ENCODE measurements at places on chromosomes 16 and 17.
A peak's percentile ranks its signal among the peaks of the same experiment; 100 is the strongest.

DNA sequence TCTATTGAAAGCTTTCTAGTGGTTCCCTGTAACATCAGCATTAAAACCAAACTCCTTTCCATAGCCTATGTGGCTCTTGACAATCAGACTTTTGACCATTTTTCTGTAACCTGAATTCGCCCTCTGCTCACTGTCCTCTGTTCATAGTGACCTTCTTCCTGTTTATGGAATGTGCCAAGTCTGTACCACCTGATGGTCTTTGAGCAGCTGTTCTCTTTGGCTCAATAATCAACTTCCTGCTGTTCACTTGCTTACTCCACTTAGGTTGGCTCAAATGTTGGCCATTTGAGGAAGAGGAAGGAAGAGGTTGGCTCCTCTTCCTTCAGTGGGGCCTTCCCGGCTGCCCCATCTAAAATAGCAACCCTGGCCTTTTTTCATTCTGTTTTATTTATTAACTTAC lies 251.5 kb downstream of the CA10 start:
- DNase-seq: no peak

DNA sequence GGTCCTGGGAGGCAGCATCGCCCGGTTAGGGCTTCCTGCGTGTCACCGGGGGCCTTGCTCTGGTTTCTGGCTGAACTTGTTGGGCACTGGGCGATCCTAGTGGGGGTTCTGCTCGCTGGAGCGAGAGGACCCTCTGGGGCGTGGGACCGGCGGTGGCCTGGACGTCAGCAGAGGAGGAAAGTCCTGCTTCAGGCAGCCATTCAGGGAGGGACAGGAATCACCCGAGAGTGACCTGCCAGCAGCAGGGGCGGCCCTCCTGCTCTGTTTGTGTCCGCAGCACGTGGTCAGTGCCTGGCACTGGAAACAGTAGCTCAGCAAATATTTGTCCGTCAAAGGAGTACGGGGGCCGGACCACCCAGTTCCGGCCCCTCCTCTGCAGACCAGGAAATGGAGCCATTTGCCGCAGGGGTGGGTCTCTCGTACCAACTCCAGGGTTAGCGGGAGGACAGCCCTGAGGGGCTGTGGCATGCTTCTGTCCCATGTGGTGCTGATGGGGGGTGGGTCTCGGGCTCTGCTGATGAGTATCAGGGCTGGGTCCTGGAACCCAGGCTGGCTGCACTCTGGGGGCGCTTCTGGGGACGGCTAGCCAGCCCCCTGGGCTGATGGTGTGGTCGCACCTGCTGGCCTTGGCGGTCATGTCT lies 48.3 kb downstream of the BAIAP2 start:
- no peak for DNase-seq

GRCh38 chr17:37064956-37065355 lies 116.2 kb downstream of the AATF start:
- no peak for DNase-seq

DNA sequence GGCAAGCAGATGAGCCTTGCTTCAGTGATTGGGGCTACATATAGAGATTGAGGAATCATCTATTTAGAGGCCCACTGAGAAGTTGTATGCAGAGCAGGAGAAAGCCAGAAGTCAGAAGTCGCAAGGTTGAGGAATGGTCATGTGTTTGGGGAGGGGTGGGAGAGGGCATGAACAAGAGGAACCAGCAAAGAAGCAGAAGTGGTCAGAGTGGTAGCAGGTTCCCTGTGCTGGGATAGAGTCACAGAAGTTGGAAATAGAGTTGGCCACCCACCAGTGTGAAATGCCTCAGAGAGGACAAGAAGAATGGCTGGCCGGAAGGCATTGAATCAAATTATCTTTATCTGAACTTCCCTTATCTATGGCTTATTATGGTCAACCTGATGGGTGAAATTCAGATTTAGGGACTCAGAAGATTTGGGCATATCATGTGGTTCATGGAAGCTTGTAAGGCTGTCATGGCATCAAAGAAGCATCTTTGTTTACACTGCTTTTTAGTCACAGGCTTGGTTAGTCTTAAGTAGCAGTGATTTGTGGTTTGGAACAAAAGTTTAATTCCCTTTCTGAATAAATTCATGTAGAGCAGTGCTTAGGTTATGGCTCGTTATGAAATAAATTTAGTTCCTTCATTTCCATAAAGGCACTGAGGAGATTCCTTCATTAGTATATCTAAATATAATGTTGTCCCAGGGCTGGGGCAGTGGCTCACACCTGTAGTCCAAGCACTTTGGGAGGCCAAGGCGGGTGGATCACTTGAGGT lies 19.7 kb downstream of the MAP3K3 start:
- DNase-seq: no peak

DNA sequence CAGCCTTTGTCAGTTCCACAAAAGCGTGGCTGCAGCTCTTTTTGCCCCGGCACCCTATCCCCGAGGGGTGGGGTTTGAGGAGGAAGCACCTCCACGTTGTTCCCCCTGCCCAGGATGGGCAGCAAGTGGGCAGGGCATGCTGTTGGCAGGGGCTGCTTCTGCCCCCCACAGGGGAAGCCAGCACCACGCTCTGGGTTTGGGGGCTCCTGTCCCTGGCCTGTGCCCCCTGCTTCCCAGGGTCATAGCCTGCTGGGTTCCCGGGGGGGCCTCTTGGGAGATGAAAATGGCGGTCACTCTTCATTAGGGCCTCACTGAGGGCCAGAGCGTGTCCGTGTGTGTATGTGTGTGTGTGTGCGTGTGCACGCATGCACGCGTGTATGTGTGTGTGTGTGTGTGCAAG lies 22.8 kb downstream of the LASP1 start:
- no peak for DNase-seq

- no peak for DNase-seq
Observed at GRCh38 chr17:47714773-47715396, 18.2 kb upstream of the TBX21 start.

- no peak for DNase-seq
Observed at GRCh38 chr17:16329519-16330271, 23.6 kb downstream of the CENPV start.

DNA sequence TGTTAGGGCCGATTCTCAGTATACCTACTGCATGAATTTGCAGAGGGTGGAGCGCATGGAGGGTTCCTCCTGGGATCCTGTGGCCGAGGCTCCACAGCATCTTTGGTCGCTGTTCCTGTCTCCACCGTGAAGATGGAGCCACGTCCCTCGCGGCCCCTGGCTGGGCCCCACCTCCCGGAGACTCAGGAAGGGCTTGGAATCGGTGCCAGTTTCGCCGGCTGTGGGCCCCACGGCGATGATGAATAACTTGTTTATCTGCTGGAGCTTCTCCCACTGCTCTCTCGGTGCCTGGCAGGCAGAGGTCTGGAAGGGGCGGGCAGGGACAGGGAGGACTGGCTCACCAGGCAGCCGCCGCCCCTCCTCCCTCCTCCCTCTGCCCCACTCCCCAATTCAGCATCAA lies 8.1 kb downstream of the SLC5A11 start:
- DNase-seq: no peak

DNA sequence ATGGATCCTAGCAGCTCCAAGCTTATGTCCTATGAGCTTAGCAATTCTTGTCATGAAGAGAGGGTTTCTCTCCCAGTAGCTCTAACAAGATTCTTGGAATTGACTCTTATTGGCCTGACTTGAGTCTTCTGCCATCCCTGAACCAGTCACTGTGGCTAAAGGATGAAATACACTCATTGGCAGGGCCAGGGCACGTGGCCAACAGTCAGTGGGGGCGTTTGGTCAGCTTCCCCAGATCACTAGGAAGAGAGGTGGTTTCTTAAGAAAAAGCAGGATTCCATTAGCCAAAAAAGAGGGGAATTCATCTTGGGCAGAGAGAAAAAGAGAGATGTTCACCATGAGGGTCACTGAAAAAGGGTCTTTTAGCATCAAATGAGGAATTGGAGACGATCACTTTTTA lies 363.2 kb downstream of the SNX29 start:
- DNase-seq: no peak

DNA sequence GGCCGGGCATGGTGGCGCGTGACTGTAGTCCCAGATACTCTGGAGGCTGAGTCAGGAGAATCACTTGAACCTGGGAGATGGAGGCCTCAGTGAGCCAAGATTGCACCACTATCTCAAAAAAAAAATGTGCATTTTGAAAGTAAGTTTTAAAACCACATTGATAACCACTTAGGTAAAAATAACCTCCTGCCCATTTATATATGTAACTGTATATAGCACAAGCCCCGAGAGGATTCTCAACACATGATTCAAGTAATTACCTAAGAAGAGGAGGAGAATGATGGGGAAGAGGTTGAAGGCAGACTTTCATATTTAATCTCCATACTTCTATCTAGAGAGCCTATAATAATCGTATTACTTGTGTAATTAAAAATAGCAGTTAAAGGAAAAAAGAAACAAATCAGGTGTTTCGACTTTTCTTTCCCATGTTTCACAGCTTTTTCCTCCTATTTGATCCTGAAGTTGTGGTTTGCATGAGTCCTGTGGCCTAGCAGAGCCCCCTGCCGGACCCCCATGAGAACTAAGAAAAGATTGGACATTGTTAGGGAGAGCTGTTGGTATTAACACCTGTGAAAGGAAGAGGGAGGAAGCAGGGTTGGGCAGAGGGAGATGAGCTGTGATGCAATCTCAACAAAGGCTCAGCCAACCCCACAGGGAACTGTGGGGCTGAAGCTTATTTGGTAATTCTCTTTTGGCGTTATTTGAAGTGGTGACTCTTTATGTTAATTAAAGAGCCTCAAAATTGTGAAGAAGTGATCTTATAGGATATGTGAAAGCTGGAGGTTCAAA lies 22.1 kb downstream of the PMFBP1 start:
- DNase-seq: no peak

- no peak for DNase-seq
Observed at GRCh38 chr17:17887752-17888304, 51.0 kb upstream of the SREBF1 start.

DNA sequence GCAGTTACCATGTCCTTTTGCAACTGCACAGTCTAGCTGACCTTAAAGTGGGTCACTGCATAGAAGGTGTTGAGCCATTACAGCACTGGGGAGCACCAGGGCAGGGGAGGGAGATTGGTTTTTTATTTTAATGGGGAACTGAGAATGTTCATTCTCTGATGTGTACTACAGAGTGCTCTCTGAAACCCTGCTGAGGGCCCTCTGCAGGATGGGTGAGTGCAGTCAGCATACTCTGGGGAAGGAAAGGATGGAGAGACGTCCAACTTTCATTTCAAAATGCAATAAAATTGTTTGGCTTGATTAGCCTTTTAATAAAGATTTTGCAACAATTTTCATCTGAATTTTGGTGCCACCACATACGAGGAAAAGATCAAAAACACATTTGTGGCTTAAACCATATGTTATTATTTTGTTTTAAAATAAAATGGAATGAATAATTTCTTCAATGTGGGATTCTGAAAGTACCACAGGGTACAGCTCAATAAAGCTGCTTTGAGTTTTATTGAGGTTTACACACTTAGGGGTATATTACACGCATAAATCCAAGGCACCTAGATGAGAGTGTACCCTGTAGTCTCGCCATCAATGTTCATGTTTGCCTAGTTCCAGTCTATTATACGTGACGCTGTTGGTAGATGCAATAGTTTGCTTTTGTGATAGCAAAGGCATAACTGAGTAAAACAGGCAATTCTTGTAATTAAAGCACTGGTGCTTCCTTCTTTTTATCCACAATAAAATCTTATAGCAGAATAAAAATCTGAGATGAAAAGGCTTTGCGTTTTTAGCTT lies 73.5 kb downstream of the SNX11 start:
- no peak for DNase-seq

- no peak for DNase-seq
Observed at GRCh38 chr16:52515068-52515671, 31.8 kb downstream of the TOX3 start.

DNA sequence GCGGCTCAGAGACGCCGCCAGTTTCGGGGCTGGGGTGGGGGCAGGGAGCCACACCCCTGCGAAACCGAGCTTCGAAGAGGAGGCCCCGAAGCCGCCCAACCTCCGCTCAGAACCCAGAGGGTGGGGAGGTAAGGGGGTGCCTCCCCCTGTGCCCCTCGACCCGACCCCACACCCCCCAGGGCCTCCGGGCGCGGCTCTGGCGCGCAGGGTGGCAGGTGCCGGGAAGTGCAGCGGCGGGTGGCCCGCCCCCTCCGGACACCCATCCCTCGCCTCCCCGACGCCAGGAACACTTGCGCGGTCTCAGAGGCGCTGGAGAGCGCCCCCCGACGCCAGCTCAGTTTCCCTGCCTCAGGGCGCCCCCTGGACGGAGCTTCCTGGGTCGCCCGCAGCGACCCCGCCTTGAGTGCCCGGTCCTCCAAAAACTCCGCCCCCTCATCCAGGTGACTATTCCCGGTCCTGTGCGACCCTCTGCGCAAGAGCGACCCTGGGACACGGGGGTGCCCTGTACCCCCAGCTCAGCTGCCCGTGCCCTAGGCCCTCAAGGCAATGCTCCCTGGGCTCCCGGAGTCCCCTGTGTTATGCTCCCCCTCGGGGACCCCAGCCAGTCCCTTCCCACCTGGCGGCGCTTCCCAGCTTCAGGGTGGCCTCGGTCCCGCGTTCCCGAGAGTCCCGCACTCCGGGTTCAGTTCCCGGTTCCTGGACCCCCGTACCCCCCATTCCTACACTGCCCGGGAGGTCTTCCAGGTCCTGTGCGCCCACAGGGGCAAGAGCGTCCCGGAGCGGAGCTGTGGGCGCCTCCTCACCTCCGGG lies 562 bp downstream of the PPL start:
- DNase-seq: peak; percentile 43

DNA sequence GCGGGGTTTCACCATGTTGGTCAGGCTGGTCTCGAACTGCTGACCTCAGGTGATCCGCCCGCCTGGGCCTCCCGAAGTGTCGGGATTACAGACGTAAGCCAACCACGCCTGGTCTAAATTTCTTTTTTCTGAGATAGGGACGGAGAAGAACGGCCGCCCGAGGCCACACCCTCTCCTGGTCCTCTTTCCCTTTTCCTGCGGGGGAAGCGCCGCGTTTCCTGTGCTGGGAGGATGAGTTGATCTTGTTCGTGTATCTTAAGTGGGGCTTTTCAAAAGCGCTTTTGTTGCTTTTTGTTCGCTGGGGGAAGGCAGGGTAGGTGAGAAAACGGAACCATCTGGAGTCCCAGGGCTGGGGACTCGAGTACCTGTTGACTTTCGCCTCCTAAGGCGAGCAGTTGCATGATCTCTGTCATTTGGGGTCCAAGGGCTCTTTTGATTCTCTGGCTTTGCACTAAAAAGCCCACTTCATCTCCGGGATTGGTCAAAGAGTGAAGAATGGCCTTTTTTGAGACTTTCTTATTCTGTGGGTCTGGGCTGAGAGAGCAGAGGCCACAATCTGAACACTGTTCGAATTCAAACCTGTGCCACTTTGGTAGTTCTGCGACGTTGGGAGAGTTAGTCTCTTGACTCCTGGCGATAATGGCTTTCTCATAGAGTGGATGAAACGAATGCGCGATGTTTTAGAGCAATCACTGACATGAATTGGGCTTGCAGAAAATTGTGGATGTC lies 1.3 kb downstream of the FUS start:
- peak; percentile 22 for DNase-seq

- DNase-seq: no peak
Observed at GRCh38 chr17:70049801-70050591, 25.0 kb upstream of the KCNJ16 start.

All from glutamatergic neuron (in vitro differentiated cells).